ENCODE measurements at places on chromosomes 7 and 10.

GRCh38 chr7:11970132-11970531 is 138.1 kb upstream of the THSD7A start:
- DNase-seq, result no peak
- no peak overlapping the region for H3K4me3 ChIP-seq
- no peaks in the 10 kb centered on the region for H3K27me3 ChIP-seq
- no peaks in the 10 kb centered on the region for H3K36me3 ChIP-seq

GRCh38 chr7:41777894-41778596 is 75.2 kb upstream of the INHBA start:
- H3K27ac ChIP-seq, result no peak overlapping the region
- no peaks in the 10 kb centered on the region for H3K4me1 ChIP-seq
- H3K27me3 ChIP-seq, result no peaks in the 10 kb centered on the region
- H3K36me3 ChIP-seq, result no peaks in the 10 kb centered on the region

DNA sequence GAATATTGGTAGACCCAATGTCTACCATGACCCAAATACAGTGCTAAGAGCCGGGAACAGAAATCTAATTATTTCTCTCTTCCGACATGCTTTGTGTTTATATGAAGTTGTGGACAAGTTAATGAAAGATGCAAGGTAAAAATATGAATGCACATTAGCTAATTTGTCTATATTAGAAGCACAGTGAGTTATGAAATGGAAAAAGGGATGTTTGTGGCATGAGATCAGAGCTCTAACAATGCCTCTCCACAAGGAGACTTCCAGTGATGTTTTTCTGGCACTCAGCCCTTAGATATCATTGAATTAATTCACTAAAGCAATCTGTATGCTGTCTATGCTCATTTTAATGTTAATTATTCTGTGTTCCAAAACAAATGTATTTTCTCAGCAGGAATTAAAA is 897.2 kb downstream of the CNTNAP2 start:
- H3K27me3 ChIP-seq, result no peaks in the 10 kb centered on the region
- no peak overlapping the region for H3K4me3 ChIP-seq
- H3K27ac ChIP-seq, result no peak overlapping the region
- no peaks in the 10 kb centered on the region for H3K36me3 ChIP-seq

DNA sequence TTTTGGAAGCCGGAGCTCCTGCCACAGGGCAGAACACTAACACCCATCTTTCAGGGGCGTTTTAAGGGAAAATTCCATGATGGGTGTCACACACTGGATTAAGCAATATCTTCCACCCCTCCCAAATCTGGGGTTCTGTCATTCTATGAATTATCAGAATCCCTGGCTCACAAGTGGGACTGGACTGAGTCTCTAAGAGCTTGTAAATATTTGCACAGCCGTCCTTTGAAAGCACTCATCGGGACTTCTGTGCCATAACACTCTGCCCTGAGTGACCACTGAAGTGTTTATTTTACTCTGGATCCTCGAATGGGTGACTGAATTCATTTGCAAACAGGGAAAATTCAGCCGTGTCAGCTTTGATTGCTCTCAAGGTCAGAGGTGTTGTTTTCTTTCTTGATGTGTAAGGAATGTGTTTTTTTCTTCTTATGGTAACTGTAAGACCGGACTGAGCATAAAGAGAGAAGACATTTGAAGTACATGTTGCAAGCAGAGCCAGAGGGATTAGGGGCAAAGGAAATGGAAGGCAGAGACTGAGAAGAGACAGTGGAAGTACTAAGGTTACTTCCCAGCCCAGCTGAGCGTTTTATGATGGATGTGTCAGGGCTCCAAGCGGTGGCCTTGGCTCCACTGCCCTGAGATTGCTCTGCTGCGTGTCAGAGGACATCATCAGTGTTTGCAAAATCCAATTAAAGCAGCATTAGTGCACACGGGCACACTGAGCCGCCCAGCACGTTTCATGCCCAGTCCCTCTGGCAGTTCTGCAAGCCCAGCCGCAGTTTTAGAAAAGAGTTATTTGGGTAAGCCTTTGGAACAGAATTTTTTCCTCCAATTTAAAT is 17.7 kb upstream of the GTPBP4 start:
- no peak overlapping the region for H3K4me3 ChIP-seq
- H3K36me3 ChIP-seq, result no peaks in the 10 kb centered on the region
- no peaks in the 10 kb centered on the region for H3K27me3 ChIP-seq
- H3K4me1 ChIP-seq, result no peaks in the 10 kb centered on the region
- no peak for DNase-seq

- DNase-seq, result no peak
- H3K36me3 ChIP-seq, result no peaks in the 10 kb centered on the region
- H3K27me3 ChIP-seq, result no peaks in the 10 kb centered on the region
- no peak overlapping the region for H3K4me3 ChIP-seq
- no peak overlapping the region for H3K27ac ChIP-seq
Observed at GRCh38 chr7:40749877-40750276, 615.1 kb downstream of the SUGCT start.

DNA sequence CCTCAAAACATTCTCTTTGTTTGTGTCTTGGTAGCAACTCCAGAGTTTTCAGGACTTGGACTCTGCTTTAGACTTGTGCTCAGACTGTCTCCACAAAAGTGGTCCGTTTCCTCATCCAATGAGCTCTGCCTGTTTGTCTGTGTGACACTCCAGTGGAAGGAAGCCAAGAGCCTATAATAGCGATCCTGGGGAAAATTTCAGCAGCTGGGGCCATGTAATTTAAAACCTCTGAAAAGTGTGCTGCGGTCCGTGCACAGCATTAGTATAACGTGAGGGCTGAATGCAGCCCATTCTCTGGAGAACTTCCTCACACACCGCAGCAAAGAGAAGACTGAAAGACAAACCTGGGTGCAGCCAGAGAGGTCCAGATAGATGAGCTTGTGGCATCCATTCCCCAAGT is at the start of gene LRRC17:
Gene LRRC17, plus strand, starts transcription at position 259 of the 400 bp plus-strand sequence. CDS start 20,914 bp downstream, outside the sequence.
- H3K4me1 ChIP-seq, result peaks cover 3% of the 10 kb centered on the region
- DNase-seq, result no peak
- H3K36me3 ChIP-seq, result no peaks in the 10 kb centered on the region
- H3K4me3 ChIP-seq, result no peak within 1 kb of the TSS
- H3K27ac ChIP-seq, result no peak within 1 kb of the TSS

DNA sequence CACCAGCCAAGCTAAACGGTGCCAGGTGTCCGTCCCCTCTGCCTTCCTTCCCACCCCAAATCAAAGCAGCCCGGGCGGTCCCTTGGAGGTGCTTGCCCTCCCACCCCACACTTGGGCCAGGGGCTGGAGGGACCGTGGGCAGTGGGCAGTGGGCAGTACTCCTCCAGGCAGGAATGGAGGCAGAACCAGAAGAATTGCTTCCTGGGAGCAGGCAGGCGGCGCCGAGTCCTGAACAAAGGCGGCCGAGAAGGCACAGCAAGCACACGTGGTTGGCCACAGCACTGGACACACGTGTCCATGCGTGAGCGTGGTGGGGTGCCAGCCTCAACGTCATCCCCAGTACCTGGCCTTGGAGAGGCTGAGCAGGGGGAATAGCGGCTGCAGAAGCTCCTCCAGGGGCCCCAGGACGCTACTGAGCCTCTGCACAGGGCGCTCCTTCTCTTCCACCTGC is 48.4 kb upstream of the NKX6-2 start:
- DNase-seq, result no peak
- no peaks in the 10 kb centered on the region for H3K27me3 ChIP-seq
- H3K36me3 ChIP-seq, result no peaks in the 10 kb centered on the region
- no peak overlapping the region for H3K27ac ChIP-seq
- H3K4me1 ChIP-seq, result peaks cover 10% of the 10 kb centered on the region

DNA sequence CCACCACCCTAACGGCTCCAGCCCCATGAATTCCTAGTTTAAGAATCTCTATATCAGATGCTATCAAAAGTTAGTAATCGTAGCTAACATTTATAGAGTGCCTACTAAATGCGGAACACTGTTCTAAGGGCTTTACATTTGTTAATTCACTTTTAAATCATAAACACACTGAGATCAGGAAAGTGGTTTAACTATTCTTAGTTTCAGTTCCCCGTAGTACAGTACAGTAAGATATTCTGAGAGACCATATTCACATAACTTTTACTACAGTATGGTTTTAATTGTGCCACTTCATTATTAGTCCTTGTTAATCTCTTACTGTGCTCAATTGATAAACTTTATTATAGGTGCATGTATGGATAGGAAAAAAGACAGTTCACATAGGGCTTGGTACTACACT is 22.5 kb downstream of the SYPL1 start:
- no peak overlapping the region for H3K27ac ChIP-seq
- H3K4me1 ChIP-seq, result no peaks in the 10 kb centered on the region
- DNase-seq, result no peak
- H3K36me3 ChIP-seq, result peaks cover 20% of the 10 kb centered on the region
- H3K4me3 ChIP-seq, result no peak overlapping the region

DNA sequence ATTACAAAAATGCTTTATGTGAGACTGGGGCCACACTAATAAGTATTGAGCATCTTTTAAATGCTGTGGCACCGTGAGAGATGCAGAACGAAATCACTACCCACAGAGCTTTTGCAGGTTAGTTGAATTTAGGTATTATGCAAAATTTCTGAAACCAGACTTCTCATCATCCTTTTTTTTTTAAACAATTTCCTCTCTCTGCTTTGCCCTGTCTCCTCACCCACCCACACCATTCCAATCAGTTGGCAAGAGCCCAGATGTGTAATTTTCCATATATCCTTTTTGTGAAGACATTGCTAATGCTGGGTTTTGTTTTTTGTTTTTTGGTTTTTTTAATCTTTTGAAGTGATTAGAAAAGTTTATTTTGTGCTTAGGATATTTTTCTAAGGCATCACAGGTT is 1.1 kb downstream of the YAE1 start:
- H3K4me1 ChIP-seq, result 0 out of 2 replicates have a peak, but pooled peaks cover 3% of the 10 kb centered on the region
- no peaks in the 10 kb centered on the region for H3K27me3 ChIP-seq
- DNase-seq, result no peak

DNA sequence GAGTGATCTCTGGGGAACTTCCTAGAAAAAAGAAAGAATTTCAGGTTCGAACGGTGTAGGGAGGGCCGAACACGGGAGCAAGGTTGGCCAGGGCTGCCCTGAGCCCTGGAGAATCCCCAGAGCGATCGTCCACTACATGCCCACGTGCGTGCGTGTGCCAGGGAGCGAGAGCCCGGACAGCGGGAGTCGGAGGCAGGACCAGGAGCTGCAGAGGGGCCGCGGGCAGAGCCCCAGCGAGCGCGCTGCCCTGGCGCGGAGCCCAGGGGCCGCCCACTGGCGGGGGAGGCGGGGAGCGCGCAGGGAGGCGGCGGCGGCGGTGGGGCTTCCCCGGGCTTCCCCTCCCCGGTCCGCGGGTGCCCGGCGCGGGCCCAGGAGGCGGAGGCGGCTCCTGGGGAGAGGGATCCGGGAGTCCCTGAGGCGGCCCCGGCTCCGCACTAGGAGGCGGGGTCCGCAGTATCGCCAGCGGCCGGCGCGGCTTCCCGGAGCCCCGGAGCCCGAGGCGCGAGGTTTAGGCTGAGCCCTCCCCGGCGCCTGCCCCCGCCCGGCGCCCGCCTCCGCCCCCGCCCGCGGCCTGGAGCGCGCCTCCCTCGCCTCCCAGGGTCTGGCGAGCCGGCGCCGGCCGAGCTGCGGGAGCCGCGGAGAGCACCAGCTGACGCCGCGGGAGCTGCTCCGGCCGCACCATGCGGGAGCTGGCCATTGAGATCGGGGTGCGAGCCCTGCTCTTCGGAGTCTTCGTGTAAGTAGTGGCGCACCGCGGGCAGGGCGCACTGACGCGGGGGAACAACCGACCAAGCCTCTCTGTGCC is at the start of gene PLPP4:
Gene PLPP4, plus strand, starts transcription at position 602 of the 805 bp plus-strand sequence. Its CDS starts 79 bp downstream, at position 681.
- peaks cover 8% of the 10 kb centered on the region for H3K4me1 ChIP-seq
- H3K27me3 ChIP-seq, result peaks cover 34% of the 10 kb centered on the region
- no peaks in the 10 kb centered on the region for H3K36me3 ChIP-seq
- peak; percentile 65 for DNase-seq
- H3K27ac ChIP-seq, result no peak within 1 kb of the TSS

DNA sequence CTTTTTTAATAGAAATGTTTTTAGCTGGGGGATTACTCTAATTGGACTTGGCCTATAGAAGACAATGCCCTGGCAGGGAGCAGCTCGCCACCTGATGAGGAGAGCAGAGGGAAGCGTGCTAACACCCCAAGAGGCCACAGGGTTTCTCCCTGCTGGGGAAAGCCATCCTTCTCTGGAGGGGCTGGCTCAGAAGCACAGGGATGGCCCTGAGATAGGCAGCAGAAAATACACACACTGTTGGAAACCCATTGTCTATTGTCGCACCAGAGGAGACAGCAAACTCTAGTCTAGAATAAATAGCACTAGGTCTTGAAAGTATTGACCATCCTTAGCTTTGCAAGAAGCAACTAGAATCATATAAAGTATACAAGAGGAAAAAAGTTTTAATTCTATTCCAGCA is 5.4 kb downstream of the COBL start:
- DNase-seq, result no peak
- H3K27me3 ChIP-seq, result no peaks in the 10 kb centered on the region
- no peak overlapping the region for H3K4me3 ChIP-seq

- no peaks in the 10 kb centered on the region for H3K4me1 ChIP-seq
- DNase-seq, result no peak
- no peak overlapping the region for H3K27ac ChIP-seq
Observed at GRCh38 chr7:107693396-107693795, 32.8 kb downstream of the SLC26A4 start.

Data from H1 (cell line).